ENCODE measurements at places on chromosomes 4 and X.
A peak's percentile ranks its signal among the peaks of the same experiment; 100 is the strongest.

DNA sequence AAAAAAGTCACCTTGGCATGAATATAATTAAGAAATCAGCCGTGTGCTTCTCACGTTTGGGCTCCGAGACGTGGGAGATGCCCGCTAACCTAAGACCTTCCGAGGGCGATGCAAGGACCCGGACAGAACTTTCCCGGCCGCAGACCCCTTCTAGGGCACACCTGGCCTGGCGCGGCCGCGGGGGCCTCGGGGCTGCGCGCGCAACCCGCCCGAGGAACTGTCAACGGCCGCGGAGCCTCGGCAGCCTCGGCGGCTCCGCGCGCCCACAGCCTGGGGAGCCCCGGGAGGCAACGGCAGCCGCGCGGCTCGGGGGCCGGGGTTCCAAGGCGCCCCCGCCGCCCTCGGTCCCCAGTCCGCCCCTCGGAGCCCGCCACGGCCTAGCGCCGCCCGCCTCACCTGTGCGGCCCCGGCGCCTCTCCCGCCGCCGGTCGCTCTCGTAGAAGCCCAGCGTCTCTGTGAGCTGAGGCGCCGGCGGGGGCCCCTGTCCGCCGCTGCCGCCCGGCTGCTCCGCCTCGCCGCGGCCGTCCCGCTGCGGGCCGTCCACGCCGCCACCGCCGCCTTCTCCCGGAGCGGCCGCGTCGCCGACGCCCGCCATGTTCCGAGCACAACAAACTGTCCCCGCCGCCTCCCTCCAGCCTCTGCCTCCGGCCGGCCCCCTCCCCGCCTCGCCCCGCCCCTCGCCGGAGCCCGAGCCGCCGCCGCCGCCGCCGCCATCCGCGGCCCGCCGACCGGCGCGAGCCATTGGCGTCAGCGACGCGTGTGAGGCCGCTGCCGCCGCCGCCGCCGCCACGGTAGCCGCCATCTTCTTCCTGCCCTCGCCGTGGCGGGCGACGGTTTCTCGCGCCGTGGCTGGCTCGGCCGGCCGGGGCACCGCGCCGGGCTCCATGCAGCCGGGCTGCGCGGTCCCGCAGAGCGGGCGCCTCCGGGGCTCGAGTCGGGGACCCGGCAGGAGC is at the start of gene TAPT1:
TAPT1 (minus strand) TSS at position 609 of the 953 bp plus-strand sequence; CDS start at position 595, 14 bp downstream.
- peak; percentile 92 for DNase-seq

GRCh38 chrX:20742106-20742505 is 475.4 kb upstream of the RPS6KA3 start:
- no peak for DNase-seq

GRCh38 chrX:100649550-100650356 is 5.8 kb downstream of the SRPX2 start:
- no peak for DNase-seq

DNA sequence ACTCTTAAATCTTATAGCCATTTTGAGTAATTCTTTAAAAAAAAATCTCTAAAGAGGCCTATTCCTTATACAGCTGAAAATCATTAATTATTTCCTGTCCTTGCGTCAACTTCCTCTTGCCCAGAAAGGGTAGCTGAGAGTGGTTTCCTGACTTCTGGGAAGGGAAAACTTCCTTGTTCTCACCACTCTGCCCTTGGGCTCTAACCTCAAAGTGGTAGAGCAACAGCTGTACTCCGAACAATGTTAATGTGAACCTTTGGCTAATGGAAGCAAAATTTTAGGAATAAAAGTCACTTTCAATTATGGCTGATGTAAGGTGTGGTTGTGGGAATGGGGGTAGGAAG is 15.3 kb downstream of the KLHL2 start:
- no peak for DNase-seq

- DNase-seq = no peak
These were observed 42.6 kb upstream of the PARM1 start for GRCh38 chr4:74890341-74890740.

- DNase-seq = no peak
These were observed 149.0 kb upstream of the SCML1 start for GRCh38 chrX:17588303-17588702.

- no peak for DNase-seq
These were observed 35.5 kb downstream of the TBC1D9 start for GRCh38 chr4:140720387-140721304.

GRCh38 chrX:100648458-100649417 is 4.7 kb downstream of the SRPX2 start:
- no peak for DNase-seq

- DNase-seq = no peak
These were observed 70.2 kb downstream of the SLC34A2 start for GRCh38 chr4:25725870-25726269.

- DNase-seq = no peak
These were observed 290.9 kb downstream of the KCTD8 start for GRCh38 chr4:44157611-44158277.

DNA sequence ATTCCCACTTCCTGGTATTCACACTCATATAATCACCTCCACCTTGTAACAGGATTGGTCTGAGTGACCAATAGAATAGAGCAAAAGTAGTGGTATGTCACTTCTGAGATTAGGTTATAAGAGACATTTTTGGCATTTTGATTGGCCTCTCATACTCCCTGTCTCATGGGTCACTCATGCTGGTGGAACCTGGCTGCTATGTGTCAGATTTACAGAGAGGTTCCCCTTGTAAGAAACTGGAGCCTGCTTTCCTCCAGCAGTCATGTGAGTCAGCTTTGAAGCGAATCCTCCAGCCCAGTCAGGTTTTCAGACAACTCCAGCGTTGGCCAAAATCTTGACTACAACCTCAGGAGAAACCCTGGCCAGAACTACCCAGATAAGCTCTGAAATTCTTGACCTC is 2.6 kb upstream of the OTUD4 start:
- DNase-seq = no peak

- DNase-seq = no peak
These were observed 23.8 kb downstream of the SSX1 start for GRCh38 chrX:48278958-48279357.

GRCh38 chr4:3197366-3198105 is 51.4 kb upstream of the MSANTD1 start:
- no peak for DNase-seq

GRCh38 chr4:176001151-176002006 is 64.3 kb upstream of the WDR17 start:
- DNase-seq = peak; percentile 13

- DNase-seq = no peak
These were observed 631.6 kb downstream of the PCDH18 start for GRCh38 chr4:136900696-136901095.

GRCh38 chr4:25095837-25096236 is 64.4 kb downstream of the SEPSECS start:
- DNase-seq = no peak

GRCh38 chr4:99208719-99209075 is 10.3 kb downstream of the ADH6 start:
- no peak for DNase-seq

DNA sequence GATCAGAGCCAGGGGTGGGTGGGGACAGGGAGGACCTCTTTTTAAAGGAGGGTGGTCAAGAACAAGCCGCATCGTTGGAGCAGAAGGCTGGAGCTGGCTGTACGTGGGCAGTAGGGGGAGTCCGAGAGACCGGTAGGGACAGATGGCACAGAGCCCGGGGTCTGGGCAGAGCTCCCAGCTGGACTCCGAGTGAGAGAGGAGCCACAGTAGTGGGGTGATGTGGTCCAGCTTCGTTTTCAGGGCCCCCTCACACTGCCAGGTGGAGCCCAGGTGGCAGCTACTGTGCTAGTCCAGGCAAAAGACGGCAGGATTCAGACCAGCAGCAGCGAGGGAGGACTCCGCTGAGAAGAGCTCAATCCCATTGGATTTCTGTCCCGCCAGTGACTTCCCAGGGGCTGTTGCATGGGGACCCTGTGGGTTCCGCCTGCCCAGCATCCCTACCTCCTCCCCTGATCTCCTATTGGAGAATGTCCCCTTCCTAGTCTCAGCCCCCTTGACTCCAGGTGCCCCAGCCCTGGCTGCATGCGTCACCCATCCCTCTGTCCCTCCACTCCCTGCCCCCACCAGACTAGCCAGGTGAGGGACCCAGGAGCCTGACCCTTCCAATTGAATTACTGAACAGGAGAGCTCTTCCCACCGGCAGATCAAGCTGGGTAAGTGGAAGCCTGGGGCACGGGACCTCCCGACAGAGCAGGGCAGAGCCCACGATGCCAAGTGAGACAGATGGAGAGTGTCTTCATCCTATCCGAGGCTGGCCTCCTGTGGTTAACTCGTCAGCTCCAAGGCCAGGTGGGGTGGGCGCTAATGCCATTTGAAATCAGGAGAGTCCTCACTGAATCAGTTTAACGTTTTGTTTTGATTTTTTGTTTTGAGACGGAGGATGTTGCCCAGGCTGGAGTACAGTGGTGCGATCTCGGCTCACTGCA is 2.9 kb downstream of the ARHGAP4 start:
- DNase-seq = peak; percentile 58

DNA sequence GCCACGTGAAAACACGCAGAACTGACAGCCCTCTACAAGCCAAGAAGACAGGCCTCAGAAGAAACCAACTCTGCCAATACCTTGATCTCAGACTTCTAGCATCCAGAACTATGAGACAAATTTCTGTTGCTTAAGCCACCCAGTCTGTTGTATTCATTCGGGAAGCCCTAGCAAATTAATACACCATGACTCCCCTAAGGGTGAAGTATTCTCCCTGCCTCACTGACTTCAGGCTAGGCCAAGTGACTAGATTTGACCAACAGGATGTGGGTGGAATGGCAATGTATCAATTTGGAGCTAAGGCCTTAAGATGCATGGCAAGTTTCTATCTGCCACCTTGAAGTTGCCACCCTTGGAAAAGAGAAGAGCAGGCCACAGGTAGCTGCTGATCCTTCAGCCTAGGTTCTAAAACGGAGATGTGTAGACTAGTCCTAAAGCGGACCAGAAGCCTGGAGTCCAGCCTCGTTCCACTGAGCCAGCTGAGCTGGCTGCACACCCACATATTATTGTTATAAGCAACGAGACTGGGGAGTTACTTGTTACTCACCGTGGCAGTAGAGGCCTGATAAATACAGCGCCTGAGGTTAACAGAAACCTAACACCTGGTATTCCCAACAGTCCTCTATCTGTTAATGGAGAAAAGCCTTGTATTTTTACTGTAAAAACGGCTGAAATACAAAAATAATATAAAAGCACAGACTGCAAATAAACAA is 16.4 kb downstream of the SCARB2 start:
- DNase-seq = no peak

- DNase-seq = no peak
These were observed 131.8 kb downstream of the GLRA3 start for GRCh38 chr4:174697202-174697601.

GRCh38 chr4:137534516-137534915 is 2.2 kb upstream of the PCDH18 start:
- no peak for DNase-seq

GRCh38 chr4:61428950-61429349 is 228.8 kb downstream of the ADGRL3 start:
- DNase-seq = no peak

DNA sequence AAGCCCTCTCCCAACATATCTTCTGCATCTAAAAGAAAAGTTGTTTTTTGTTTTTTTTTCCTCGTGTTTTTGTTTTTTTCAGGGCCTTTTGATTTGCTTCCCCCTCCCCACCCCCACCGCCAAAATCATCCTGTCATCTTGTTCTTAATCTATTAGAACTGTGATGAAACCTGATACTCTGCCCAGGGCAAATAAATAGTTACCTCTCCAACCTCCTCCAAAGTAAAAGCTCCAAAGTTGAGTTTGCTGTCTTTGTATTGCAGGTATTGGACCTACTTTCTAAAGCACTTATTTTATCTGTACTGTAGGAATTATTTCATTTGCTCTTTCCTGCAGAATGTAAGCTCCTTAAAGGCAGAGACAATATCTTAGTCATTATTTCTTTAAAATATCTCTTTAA is 172.9 kb downstream of the SOWAHB start:
- no peak for DNase-seq

- no peak for DNase-seq
These were observed 64.5 kb downstream of the FTHL17 start for GRCh38 chrX:31007321-31007720.

DNA sequence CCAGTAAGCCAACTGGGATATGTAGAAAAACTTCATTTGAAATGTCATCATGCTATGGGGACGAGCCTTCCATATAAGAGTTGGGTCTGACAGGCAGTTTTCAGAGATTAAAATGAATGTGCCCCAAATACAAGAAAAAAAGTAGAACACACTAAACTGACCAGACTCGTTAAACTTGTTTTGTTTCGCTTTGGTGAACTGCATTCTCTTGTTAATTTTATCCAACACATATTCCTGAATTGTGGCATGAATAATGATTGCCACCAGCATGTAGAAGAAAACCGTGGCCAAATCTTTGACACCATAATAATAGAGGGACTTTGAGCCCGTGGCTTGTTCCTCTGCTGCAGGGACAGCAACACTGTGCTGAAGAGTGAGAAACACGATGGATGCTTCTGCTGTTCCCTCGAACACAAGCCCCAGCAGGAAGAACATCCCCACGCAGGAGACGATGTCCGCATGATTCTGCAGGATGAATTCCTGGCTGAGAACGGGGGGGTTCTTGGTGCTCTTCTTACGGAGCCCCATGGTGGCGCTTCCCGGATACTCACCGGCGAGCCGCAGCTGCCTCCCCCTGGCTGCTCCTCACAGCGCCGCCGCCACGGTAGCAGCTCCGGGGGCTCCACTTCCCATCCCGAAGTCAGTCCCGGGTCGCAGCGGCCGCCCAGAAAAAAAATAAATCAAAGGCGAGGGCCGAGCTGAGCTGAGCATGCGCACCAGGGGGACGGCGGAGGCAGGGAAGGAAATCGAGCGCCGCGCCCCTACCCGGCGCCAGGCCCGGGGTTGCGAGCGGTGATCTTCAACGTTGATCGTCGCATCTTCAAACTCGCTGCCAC is at the start of gene TRAM1L1:
TRAM1L1 (minus strand) TSS at position 711 of the 836 bp plus-strand sequence; CDS start at position 528, 183 bp downstream.
- DNase-seq = peak; percentile 36

DNA sequence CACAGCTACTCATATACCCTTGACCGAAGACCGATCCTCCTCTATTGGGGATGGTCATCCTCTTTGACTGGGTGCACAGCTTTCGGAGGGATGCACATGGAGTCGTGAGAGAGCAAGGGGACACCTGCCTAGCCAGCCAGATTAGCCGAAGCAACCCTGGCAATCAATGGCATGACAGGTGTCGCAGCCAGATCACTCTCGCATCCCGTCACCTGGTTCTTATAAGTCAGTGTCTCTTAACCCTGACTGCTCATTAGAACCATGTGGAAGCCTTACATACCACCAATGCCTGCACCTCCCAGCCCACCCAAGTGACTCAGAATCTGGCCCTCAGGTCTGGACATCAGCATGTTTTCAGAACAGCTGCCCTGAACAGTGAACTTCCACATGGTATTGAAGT is 249.7 kb downstream of the EVC2 start:
- DNase-seq = no peak

GRCh38 chr4:101527188-101527587 is 179.9 kb upstream of the PPP3CA start:
- DNase-seq = peak; percentile 50

DNA sequence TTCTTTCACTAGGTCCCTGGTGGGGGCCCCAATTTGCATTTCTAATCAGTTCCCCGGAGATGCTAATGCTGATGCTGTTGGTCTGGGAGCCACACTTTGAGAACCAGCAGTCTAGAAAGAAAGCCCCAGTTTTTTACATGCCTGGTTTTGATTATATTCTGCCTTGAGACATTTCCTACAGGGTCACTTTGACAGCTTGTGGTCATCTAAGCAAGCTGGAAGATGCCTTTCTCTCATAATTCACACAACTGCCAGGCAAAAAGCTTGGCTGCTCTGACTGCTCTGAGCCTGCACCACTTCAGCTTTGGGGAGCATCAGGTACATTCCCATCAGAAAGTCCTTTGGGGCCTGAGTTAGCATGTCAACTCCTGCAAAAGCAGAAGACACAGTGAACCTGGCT is 5.9 kb upstream of the PLAC1 start:
- no peak for DNase-seq

Measured in GM13977 (cell line).